Sigmoid colon (tissue), 7 donors: ENCODE measurements at places on chromosomes 1 and 21. TPM values are rescaled to one million over a fixed set of nuclear protein-coding genes. Genes with fewer than 3 reads are reported as not detected.

- DNase-seq = no peak
These were observed 54.9 kb downstream of the RGL1 start for GRCh38 chr1:183859831-183860230.

DNA sequence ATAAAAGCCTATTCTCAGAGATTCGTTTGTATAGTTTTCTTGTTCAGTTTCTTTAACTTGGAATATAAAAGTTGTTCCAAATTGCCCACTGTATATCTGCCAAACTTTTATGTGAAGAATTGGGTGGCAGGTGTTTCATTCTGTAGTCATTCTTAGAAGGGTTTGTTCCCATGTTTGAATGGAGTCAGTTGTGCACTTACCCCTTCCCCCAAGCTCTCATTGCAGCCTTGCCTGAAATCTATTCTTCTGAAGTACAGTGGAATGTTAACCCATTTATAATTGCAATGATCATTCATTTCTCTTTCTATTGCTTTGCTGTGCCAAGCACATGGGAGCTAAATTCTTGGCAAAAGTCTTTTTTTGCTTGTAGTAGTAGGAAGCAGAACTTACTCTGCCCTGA lies 375.3 kb upstream of the C1orf87 start:
- no peak for DNase-seq

DNA sequence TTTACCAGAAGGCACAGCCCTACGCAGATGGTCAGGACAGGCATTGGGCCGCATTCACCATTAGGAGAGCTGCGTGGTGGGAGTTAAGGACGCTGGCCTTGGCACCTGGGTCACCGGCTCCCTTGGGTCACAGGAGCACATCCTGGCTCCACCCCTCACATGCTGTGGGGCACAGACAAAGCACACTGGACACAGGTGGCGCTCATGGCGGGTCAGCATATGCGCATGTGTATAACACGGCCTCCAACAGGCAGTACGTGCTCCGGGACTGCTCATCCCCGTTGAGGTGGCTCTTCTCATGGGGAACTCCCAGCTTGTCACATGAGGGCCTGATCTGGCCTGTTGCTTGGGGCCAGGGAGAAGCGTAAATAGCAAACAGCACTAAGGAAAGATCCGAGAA lies 25.0 kb downstream of the PGBD5 start:
- DNase-seq = no peak

DNA sequence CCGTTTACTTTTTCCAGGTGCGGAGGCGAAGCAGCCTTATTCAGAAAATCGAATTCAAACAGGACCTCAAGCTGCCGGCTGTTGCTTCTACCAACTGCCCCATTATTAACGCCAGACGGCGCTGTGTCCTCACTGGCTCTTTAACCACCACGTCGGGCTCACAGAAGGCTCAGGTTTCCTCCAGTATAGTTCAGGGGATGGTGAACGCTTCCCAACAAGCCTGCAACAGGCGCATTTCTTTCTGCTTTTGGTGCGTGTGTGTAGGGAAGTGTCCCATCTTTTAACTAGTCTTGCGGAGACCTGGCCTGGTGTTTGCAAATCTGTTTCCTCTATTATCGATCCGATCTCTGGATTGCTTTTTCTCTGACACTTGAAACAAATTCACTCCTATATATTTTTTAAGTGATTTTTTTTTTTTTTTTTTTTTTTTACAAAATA lies 791 bp upstream of the STUM start:
- DNase-seq = peak; percentile 95

DNA sequence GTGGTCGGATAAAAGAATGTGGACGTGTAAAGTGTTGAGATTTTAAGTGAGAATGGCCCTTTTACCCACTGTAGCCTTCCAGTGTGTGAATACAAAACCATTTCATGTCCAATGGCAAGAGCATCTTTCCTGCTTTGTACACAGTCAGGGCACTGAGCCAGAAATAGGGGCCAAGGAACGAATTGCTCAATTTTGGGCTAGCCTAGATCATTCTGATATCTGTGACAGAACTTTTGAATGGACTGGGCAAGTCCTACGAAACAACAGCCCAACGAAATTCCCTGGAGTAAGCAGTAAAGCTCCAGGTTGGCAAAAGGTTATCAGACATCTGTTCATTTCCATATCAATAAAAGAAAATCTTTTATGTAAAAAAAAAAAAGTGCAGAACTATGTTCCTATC lies 5.5 kb downstream of the KIF26B start:
- DNase-seq = peak; percentile 73

DNA sequence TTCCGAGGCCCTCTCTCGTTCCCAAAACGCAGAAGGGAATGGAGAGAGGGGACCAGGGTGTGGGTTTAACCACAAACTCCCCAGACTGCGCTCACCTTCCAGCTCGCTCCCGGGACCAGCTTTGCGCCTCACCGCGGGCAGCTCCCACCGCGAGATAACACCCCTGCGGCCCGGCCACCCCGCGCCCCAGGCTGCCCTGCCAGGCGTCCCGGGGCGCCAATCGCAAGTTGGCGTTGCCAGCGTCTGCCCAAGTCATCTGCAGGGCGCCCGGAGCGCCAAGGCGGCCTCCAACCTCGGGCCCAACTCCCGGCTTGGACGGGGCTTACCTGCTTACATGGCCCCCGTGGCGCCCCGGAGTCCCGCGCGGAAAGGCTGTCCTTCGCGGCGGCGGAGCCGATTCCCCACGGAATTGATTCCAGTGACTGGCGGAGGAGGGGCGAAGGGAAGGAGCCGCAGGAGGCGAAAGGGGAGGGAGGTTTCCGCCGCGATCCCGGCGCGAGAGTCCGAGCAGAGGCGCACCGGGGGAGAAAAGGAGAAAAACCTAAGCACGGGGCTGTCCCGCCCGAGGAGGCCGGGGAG lies 456 bp downstream of the PTPN14 start:
- peak; percentile 81 for DNase-seq

The WNT3A gene
- total RNA-seq = not detected

The FAM72D gene
- total RNA-seq = not detected
